ENCODE measurements at places on chromosomes 11 and 22.

- DNase-seq, result no peak
These were observed 131.9 kb downstream of the SHANK2 start for GRCh38 chr11:71120471-71120896.

DNA sequence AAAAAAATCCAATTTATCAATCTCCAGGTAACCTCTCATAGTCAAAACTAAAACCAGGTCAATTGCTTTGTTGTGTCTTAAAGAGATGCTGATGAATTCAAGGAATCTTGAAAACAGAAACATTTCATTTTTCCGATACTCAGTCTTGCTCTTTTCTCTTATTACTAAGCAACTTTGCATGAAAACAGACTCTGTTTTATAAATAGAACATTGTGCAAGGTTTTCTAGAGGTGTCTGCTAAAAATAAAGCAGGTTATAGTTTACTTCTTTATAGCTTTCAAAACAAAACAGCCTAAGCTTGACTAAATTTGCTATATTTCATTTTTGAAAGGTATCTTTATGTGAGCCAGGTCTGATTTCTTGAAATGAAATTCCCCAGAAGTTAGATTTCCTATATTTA, 109.3 kb downstream of the ARL14EP start:
- DNase-seq, result no peak

GRCh38 chr11:12253843-12254281, 123.5 kb upstream of the PARVA start:
- DNase-seq, result no peak

- DNase-seq, result no peak
These were observed 39.3 kb upstream of the SOX6 start for GRCh38 chr11:16395601-16396000.

- no peak for DNase-seq
These were observed 12.6 kb downstream of the UCP3 start for GRCh38 chr11:73996161-73996747.

GRCh38 chr11:43242401-43242800, 69.4 kb upstream of the API5 start:
- DNase-seq, result no peak

GRCh38 chr11:45517171-45517770, 148.2 kb downstream of the CHST1 start:
- DNase-seq, result no peak

DNA sequence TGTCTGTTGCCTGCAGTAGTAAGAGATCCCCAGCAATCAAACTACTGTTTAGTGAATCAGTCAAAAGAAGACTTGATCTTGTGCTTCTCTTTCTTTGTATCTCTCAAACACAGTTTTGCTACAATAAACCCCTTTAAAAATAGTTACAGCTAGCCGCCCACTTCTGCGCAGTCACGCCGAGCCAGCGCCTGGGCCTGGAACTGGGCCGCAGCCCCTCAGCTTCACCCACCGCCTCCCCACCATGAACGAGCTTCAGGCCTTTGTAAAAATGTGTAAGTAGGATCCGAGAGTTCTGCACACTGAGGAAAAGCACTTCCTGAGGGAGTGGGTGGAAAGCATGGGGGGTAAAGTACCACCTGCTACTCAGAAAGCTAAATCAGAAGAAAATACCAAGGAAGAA, 60.5 kb downstream of the CWC15 start:
- DNase-seq, result no peak

DNA sequence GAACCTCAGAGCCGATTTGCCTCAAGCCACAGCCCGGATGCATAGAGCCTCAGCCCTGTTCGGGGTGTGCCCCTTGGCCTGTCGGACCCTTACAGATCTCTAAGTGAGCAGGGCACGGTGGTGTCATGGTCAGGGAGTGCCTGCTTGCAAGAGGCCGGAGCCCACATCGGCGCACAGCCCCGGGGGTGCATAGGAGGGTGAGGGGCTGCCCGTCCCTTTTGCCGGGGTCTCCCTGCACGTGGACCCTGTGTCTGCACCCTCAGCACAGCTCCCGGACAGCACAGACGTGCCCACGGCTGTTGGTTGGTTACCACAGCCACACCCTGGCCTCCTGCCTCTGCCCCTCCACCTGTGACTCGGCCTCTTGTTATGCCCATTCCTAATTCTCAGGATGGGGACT, 6.5 kb downstream of the RAB36 start:
- no peak for DNase-seq
